Left cardiac atrium (tissue), 4 donors: ENCODE measurements at places on chromosomes 16 and 17. TPM values are rescaled to one million over a fixed set of nuclear protein-coding genes. Genes with fewer than 3 reads are reported as not detected.

VWA3A gene
- total RNA-seq, result not detected

DNA sequence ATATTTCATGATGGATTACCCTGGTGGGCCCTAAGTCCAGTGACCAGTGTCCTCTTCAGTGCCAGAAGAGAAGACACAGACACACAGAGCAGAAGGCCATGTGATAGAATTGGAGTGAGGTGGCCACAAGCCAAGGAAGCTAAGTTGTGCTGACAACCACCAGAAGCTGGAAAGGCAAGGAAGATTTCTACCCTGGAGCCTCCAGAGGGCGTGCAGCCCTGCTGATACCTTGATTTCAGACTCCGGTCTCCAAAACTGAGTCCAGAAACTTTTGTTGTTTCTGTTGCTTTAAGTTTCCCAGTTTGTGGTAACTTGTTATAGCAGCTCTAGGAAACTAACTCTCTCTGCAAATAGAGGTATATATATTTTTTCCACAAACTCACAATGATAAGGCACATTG lies 396.6 kb upstream of the ASIC2 start:
- DNase-seq, result no peak

DNA sequence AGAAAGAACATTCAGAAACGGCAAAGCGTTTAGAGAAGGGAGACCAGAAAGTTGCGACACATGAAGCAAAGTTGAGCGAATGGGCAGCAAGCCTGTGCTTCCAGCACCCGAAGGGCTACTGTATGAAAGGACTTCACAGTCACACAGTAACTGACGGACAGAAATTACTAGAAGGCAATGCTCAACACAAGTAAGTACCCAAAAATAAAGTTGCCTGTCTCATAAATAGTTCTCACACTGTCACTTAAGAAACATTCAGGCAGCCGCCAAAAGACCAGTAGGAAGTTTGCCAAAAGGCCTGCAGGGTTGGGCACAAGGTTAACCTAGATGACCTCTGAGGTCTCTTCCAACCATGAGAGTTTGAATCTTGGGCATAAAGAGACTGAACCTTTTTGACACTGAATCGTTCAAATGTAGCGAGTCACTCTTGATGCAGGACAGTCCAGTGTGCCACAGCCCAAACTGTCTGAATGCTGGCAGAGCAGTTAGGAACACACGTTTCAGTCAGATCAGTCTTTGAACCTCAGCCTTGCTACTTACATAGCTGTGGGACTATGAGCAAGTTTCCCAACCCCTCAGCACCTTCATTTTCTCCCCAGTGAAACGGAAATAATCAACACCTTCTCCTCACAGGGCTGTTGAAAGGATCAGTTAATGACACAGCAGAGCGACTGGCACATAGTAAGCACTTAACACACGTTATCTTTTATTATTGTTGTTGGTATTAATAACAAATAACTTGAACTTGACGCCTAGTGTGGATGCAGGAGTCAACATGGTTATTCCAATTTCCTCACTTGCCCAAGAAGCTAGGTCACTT lies 10.4 kb downstream of the NCBP3 start:
- no peak for DNase-seq

- peak; percentile 38 for DNase-seq
These were observed 470 bp upstream of the CDK3 start for GRCh38 chr17:76000016-76000754.
